Stimulated activated naive B cell treated with anti-CD40 and anti-IgM and Interleukin-4, amounts not matched to agents 10 μg/mL and 1 μg/mL and 100 μg/mL, for 72 hours (primary cell): ENCODE measurements at places on chromosomes 6 and 20.
A peak's percentile ranks its signal among the peaks of the same experiment; 100 is the strongest.

GRCh38 chr20:62876902-62877816 is 15.5 kb upstream of the TCFL5 start:
- DNase-seq: no peak
- peaks cover 15% of the 10 kb centered on the region for H3K27me3 ChIP-seq
- H3K4me3 ChIP-seq: no peak overlapping the region
- peaks cover 11% of the 10 kb centered on the region for H3K36me3 ChIP-seq

DNA sequence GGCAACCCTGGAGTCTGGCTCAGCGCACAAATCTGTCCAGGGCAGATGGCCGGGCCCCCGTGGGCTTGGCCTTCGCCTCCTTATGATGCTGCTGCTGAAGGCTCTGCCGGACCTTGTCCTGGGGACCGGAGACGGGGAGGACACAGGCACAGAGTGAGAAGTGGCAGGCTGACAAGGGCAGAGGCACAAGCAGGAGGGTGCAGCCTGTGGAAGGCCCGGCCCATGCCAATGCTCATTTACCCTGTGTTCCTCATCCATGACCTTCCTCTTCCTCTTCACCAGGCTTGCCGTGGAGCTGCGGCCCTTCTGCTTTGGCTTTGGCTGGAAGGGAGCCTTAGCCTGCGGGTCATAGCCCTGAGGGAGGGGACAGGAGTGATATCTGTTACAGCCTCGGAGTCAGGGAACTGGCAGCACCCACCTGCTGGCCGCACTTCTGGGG is 2.4 kb downstream of the B3GALT4 start:
- H3K36me3 ChIP-seq: peaks cover 43% of the 10 kb centered on the region
- H3K4me1 ChIP-seq: peaks cover 63% of the 10 kb centered on the region
- DNase-seq: no peak
- no peak overlapping the region for H3K4me3 ChIP-seq

GRCh38 chr6:15327271-15327670 is 81.4 kb downstream of the JARID2 start:
- H3K27ac ChIP-seq: peak overlapping the region; percentile 90
- DNase-seq: no peak
- H3K36me3 ChIP-seq: peaks cover 8% of the 10 kb centered on the region
- peak overlapping the region; percentile 58 for H3K4me3 ChIP-seq

- H3K27me3 ChIP-seq: peaks cover 20% of the 10 kb centered on the region
- H3K36me3 ChIP-seq: no peaks in the 10 kb centered on the region
- H3K4me1 ChIP-seq: peaks cover 2% of the 10 kb centered on the region
- H3K27ac ChIP-seq: no peak overlapping the region
Observed at GRCh38 chr6:17536586-17536985, 63.5 kb upstream of the FAM8A1 start.

- H3K27ac ChIP-seq: no peak overlapping the region
- no peak overlapping the region for H3K4me3 ChIP-seq
- DNase-seq: no peak
- peaks cover 5% of the 10 kb centered on the region for H3K36me3 ChIP-seq
- H3K4me1 ChIP-seq: peaks cover 9% of the 10 kb centered on the region
Observed at GRCh38 chr6:122751326-122751725, 28.2 kb upstream of the FABP7 start.

DNA sequence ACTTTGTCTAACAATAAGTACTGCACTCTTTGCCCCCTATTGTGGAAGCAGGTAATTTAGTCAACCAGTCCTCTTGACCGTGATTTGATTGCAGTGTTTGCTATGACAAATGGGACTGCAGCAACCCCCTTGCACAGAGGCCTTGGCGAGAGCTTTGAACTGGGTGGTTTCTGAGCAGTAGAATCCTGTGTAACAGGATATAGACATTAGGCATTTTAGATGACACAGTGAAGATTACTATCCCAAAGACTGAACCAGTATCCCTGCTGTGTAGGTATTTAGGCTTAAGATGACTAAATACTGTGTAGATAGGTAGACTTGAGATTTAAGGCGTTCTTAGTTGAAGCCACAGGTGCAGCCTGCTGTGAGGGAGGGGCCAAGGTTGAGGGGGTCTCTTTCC is 9.9 kb downstream of the DNMT3B start:
- no peaks in the 10 kb centered on the region for H3K27me3 ChIP-seq
- DNase-seq: no peak
- no peak overlapping the region for H3K27ac ChIP-seq

GRCh38 chr6:159929819-159930218 is 39.0 kb downstream of the MAS1 start:
- H3K4me3 ChIP-seq: no peak overlapping the region
- DNase-seq: peak; percentile 20
- H3K27ac ChIP-seq: no peak overlapping the region
- peaks cover 11% of the 10 kb centered on the region for H3K27me3 ChIP-seq
- peaks cover 19% of the 10 kb centered on the region for H3K4me1 ChIP-seq
- H3K36me3 ChIP-seq: no peaks in the 10 kb centered on the region

DNA sequence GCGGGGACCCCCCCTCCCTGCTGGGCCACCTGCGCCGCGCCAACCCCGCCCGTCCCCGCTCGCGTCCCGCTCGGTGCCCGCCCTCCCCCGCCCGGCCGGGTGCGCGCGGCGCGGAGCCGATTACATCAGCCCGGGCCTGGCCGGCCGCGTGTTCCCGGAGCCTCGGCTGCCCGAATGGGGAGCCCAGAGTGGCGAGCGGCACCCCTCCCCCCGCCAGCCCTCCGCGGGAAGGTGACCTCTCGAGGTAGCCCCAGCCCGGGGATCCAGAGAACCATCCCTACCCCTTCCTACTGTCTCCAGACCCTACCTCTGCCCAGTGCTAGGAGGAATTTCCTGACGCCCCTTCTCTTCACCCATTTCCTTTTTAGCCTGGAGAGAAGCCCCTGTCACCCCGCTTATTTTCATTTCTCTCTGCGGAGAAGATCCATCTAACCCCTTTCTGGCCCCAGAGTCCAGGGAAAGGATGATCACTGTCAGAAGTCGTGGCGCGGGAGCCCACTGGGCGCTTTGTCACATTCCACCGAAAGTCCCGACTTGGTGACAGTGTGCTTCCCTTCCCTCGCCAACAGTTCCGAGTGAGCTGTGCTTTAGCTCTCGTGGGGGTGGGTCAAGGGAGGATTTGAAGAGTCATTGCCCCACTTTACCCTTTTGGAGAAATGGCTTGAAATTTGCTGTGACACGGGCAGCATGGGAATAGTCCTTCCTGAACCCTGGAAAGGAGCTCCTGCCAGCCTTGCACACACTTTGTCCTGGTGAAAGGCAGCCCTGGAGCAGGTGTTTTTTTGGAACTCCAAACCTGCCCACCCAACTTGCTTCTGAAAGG is 2.1 kb downstream of the VEGFA start:
- H3K4me3 ChIP-seq: peak overlapping the region; percentile 84
- peak; percentile 29 for DNase-seq
- peaks cover 23% of the 10 kb centered on the region for H3K27me3 ChIP-seq
- peaks cover 3% of the 10 kb centered on the region for H3K36me3 ChIP-seq
- peak overlapping the region; percentile 89 for H3K27ac ChIP-seq

- no peak overlapping the region for H3K27ac ChIP-seq
- peaks cover 5% of the 10 kb centered on the region for H3K27me3 ChIP-seq
- no peak overlapping the region for H3K4me3 ChIP-seq
Observed at GRCh38 chr6:42507901-42508300, 55.9 kb upstream of the UBR2 start.

GRCh38 chr20:63056236-63057170 is 49.7 kb upstream of the BHLHE23 start:
- DNase-seq: no peak
- H3K36me3 ChIP-seq: no peaks in the 10 kb centered on the region
- H3K4me3 ChIP-seq: no peak overlapping the region
- peaks cover 2% of the 10 kb centered on the region for H3K4me1 ChIP-seq
- H3K27ac ChIP-seq: no peak overlapping the region
- H3K27me3 ChIP-seq: peaks cover 43% of the 10 kb centered on the region

DNA sequence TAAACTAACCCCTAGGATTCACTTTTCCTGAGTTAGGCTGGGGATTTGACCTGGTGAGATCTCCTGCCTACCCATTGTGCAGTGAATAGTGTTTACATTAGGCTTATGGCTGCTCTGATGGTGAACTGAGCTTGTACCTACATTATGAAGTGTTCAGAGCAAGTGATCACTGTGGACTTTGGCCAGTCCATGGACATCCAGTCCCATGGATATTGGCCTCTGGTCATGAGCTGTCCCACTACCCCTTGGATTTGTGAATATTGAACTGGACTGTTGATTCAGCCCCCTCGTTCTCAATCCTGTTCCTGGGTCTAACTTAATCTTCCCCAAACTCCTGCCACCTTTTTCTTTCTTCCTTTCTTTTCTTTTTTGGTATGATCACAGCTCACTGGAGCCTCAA is 13.8 kb downstream of the ASIP start:
- no peak for DNase-seq
- H3K4me3 ChIP-seq: no peak overlapping the region
- peaks cover 1% of the 10 kb centered on the region for H3K4me1 ChIP-seq
- no peak overlapping the region for H3K27ac ChIP-seq

GRCh38 chr6:156944412-156944811 is 167.2 kb downstream of the ARID1B start:
- H3K27ac ChIP-seq: peak overlapping the region; percentile 4
- no peaks in the 10 kb centered on the region for H3K27me3 ChIP-seq
- peaks cover 36% of the 10 kb centered on the region for H3K4me1 ChIP-seq
- no peak overlapping the region for H3K4me3 ChIP-seq
- no peak for DNase-seq
- H3K36me3 ChIP-seq: no peaks in the 10 kb centered on the region

DNA sequence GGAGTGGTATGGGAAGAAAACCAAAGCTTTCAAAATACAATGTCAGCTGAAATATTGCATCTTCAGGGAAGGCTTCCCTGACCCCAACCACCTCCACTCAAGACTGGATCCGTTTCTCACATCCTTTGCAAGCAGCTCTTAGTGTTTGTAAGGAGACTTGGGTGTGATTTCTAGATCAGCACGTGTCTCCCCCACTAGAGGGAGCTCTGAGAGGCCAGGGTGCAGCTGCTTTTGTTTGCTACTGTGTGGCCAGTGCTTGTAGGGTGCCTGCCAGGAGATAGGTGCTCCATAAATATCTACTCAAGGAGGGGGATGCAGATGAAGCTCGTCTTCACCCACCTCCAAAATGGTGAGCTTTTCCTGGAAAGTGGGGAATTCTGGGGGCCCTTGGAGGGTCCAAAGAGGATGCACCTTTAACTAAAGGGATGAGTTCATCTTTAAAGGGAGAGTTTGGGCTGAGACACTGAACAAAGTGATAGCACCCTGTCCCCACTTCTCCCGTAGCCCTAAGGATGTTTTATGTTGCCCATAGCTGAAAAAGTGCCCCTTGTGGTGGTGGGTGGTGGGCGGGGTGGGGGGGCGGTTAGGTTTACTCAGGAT is 52.6 kb upstream of the MAFB start:
- H3K27me3 ChIP-seq: peaks cover 19% of the 10 kb centered on the region
- H3K36me3 ChIP-seq: no peaks in the 10 kb centered on the region
- H3K27ac ChIP-seq: no peak overlapping the region
- no peak overlapping the region for H3K4me3 ChIP-seq

GRCh38 chr6:13004601-13005000 is 288.0 kb downstream of the PHACTR1 start:
- no peaks in the 10 kb centered on the region for H3K36me3 ChIP-seq
- DNase-seq: no peak
- no peaks in the 10 kb centered on the region for H3K27me3 ChIP-seq
- H3K4me3 ChIP-seq: no peak overlapping the region
- H3K27ac ChIP-seq: no peak overlapping the region

DNA sequence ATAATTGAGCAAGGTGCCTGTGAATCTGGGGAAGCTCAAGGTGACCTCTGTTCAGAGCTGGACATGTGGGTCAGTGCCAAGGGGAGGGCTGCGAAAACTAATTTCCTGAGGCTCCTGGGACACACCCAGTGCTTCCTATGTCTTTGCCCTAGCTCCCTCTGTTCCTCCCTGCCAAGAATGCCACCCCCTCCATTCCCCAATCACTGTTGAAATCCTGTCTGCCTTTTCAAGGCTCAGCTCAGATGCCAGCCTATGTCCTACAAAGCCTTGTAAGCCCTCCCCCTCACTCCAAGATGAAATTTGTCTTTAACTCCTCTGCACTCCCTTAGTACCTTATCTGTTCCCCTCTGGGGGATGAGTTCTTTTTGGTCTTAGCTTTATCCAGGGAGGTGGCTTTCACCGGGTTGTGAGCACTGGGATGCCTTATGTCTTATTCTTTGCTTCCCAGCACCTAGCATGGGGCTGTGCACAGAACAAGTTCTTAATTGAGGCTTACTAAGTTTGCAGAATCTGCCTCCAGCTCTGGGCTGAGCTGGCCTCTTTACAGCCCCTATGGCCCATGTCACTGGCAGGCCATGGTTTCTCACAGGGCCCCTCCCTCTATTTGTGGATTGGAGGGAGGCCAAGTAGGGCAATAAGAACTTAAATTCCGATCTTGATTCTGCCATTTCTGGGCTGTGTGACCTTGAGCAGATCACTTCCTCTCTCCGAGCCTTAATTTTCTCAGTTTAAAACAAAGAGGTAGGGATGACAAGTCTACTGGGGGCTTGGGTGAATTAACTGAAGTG is 51.5 kb upstream of the EPB41L1 start:
- H3K27me3 ChIP-seq: no peaks in the 10 kb centered on the region
- H3K27ac ChIP-seq: no peak overlapping the region
- no peak for DNase-seq
- no peak overlapping the region for H3K4me3 ChIP-seq
- peaks cover 8% of the 10 kb centered on the region for H3K4me1 ChIP-seq
- no peaks in the 10 kb centered on the region for H3K36me3 ChIP-seq

DNA sequence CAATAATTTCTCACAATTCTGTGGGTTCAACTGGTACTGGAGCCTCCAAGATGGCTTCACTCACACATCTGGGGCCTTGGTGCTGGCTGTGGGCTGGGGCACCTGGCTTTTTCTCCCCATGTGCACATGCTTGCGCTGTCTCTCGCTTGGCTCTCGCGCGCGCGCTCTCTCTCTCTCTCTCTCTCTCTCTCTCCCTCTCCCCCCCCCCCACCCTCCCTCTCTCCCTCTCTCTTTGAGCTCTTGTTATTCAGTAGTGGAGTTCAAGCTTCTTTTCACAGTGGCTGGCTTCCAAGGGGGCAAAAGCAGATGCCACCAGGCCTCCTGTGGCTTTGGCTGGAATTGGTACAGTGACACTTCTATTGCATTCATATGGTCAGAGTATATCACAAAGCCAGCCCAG is 10.8 kb upstream of the TBCC start:
- H3K4me1 ChIP-seq: peaks cover 19% of the 10 kb centered on the region
- no peaks in the 10 kb centered on the region for H3K27me3 ChIP-seq
- no peak overlapping the region for H3K27ac ChIP-seq
- DNase-seq: no peak
- peaks cover 29% of the 10 kb centered on the region for H3K36me3 ChIP-seq

DNA sequence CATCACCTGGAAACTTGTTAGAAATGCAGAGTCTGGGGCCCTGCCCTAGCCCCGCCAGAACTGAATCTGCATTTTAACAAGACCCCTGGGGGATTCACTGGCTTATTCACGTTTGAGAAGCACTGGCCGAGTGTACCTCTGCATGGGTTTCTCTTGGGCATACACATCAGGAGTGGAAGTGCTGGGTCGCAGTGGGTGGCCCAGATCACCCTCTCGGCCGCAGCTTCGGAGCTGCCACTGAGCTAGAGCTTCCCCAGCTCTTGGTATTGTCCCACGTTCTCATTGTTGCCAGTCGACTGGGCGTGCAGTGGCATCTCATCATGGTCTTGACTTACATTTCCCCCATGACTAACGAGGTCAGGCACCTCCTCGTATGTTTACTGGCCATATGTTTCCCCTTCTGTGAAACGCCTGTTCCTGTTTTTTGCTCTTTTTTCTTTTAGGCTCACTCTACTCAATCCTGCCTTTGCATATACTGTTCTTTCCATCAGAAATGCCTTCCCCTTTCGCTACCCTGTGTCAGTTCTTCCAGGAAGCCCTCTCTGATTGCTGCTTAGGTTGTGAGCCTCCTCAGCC is 3.0 kb upstream of the DLGAP4 start:
- H3K27ac ChIP-seq: no peak overlapping the region
- no peak for DNase-seq
- H3K4me1 ChIP-seq: peaks cover 7% of the 10 kb centered on the region
- no peak overlapping the region for H3K4me3 ChIP-seq
